ENCODE measurements at places on chromosomes 12 and 14.

DNA sequence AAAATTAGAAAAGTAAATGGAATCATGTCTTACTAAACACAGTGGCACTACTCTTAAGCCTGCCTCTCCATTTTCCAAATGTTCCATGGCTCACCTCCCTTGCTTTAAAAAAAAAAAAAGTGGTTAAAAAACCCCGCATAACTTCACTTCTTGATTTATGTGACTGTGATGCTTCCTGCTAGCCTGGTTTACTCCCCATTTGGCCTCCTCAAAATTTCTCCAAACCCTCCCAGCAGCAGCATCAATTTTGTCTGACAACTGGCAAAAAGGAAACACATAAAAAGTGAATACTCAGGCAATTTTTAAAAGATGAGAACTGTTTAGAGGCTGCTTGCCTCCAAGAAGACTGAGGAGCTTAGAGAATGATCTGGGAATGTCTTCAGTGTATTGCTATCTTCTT lies 17.8 kb upstream of the EGLN3 start:
- no peak for DNase-seq

DNA sequence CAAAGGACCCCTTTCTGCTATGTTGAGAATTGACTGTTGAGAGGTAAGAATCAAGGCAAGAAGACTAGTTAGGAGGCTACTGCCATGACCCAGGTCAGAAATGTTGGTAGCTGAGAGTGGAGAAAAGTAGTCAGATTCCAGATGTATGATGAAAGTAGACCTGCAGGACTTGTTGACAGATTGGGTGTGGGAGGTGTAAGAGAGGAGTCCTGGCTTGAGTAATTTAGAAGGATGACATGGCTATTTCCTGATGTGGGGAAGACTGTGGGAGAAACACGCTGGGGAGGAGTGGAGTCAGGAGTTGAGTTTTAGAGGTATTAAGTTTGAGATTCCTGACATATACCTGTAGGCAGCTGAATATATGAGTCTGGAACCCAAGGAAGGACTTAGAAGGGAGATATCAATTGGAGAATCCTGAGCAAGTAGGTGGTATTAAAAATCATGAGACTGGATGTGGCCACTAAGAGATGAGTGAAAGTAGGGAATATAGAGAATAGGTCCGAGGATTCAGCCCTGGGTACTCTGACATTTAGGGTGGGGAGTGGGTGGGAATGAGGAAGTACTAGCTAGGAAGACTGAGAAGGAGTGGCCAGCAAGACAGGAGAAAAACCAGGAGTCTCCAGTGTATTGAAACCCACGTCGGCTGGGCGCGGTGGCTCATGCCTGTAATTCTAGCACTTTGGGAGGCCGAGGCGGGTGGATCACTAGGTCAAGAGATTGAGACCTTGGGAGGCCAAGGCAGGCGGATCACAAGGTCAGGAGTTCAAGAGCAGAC lies 12.6 kb upstream of the DDX47 start:
- DNase-seq = no peak

- DNase-seq = no peak
These were observed 67.3 kb upstream of the TMCC3 start for GRCh38 chr12:94717656-94718055.

DNA sequence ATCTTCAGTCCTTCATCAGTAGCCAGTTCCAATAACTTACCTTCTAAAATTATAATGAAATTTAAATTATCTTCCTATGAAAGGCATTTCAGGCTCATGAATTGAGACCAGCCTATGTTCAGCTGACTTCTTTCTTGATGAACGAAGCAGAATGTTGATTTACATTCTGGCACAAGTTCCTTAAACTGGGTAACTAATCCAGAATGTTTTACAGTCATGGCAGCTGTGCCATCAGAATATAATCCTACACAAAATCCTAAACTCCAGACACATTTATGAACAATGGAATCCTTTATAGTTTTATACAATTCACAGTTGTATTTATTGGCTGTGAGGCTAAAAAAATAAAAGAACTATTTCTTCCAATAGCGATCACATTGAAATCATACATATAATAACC lies 97.3 kb upstream of the CPM start:
- DNase-seq = no peak

- no peak for DNase-seq
These were observed 24.9 kb downstream of the FBRSL1 start for GRCh38 chr12:132514838-132515237.

- no peak for DNase-seq
These were observed 1.4 kb downstream of the ZFYVE1 start for GRCh38 chr14:73025544-73025943.

- DNase-seq = no peak
These were observed 296.9 kb downstream of the NUAK1 start for GRCh38 chr12:105841840-105842239.

- DNase-seq = no peak
These were observed 136.3 kb downstream of the SOX5 start for GRCh38 chr12:23813206-23813605.

- DNase-seq = no peak
These were observed 25.9 kb downstream of the CKB start for GRCh38 chr14:103496776-103497175.

GRCh38 chr12:65765436-65765813 lies 58.9 kb upstream of the HMGA2 start:
- no peak for DNase-seq

DNA sequence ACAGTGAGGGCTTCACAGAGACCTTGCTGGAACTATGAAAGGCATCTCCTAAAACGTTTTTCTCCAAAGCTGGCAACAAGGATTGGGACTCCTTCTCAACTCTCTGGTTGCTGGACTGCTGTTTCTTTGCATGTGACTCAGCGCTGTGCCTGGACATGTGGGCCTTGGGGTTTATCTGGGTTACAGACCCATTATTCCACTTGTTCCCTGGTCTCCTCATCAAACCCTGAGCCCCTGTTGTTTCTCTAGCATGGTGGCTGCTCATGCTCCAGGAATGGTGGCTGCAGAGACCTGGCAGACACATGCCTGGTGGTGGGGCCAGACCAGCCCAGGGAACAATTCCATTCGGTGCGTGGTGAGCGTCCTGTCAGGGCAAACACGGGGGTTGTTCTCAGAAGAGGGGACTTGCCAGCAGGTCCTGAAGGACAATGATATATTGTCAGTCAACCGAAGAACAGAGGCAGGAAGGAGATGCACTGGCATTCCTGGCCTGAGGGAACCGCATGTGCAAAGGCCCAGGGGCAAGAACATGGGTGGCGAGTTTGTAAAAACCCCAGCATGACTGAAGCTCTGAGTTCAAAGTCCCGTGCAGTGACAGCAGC lies 320.1 kb upstream of the RTL1 start:
- no peak for DNase-seq

DNA sequence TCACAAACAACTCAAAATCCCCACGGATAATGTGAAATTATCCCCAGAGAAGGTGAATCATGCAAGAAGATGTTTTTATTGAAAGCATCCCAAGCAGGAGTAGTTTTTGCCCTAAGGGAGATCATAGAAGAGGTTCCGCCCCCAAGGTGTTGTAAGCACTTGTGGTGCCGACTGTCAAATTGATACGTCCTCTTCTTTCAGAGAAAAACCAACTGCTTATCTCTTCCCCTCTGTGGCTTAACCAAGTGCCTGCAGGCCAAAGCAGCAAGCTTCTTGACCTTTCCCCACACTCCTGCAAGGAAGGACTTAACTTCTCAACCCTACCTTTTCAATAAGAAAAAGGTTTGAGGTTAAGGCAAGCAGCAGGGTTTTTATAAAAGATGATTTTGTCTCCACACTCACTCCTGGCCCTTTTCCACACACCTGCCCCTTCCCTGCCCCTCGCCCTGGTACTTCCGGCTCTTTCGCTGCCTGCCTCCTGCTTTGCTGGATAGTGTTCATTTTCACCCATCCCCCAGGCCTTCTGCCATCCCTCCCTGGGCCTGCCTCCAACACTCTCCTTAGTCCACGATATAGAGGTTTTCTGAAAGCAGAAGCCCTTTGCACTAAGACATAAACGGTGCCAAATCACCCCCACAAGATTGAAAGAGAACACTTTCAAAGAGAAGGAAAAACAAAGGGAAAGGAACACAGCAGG lies 114.5 kb downstream of the EGLN3 start:
- DNase-seq = no peak

GRCh38 chr12:124928095-124928911 lies 13.9 kb upstream of the UBC start:
- no peak for DNase-seq

- no peak for DNase-seq
These were observed 9.9 kb downstream of the SAV1 start for GRCh38 chr14:50658203-50658602.

DNA sequence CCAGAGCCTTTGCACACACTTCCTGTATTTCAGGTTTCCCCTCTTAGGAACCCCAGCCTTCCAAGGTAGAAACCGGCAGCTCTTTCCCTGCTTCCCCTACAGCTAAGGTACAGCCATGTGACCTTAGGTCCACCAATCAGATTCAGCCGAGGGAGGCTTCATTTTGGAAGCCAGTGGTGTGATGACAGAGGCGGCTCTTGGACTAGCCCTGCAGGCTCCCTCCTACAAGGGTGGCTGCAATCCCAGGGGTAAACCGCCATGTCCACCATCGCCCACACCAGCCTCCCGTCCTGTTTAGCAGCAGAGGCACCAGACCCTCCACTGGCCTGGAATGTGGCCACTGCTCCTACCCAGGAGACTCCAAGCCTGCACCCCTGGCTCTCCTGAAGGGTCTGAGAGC lies 65.6 kb downstream of the SERPINA3 start:
- DNase-seq = no peak

DNA sequence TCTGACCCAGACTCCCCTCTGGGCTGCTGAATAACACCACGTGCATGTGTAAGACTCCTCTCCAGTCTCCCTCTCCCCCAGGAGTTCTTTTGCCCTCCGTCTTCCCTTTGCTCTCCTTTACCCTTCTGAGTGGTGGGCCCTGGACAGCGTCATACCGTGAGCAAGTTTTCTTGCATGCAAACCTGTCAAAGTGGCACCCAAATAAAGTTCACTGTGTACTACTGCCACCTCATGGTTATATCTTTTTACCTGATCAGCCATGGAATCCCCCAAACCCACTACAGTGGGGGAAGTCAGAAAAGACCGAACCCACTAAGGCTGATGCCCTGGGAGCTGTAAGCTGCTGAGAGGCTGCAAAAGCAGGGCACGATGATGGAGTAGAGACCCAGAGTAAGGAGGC lies 131.1 kb upstream of the VRK1 start:
- DNase-seq = no peak

GRCh38 chr12:31740628-31741027 lies 11.8 kb upstream of the AMN1 start:
- no peak for DNase-seq

- DNase-seq = no peak
These were observed 134.9 kb downstream of the SLC5A8 start for GRCh38 chr12:101074940-101075680.

DNA sequence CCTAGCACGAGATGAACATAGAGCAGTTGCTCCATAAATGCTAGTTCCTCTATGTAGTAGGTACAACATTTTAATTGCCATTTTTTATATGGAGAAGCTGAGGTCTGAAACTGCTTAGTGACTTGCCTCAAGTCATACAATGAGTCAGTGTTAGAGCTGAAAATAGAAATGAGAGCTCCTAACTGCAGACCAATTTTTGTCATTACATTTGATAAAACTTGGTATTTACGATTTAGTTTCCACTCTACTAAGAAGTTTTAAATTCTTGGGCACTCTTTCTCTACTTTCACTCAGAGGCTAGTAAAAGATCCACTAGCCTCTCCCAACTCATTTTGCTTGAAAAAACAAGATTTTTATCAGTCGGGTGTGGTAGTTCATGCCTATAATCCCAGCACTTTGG lies 8.1 kb upstream of the TMED10 start:
- no peak for DNase-seq

GRCh38 chr12:79929065-79929464 lies 5.8 kb downstream of the PPP1R12A start:
- DNase-seq = no peak

DNA sequence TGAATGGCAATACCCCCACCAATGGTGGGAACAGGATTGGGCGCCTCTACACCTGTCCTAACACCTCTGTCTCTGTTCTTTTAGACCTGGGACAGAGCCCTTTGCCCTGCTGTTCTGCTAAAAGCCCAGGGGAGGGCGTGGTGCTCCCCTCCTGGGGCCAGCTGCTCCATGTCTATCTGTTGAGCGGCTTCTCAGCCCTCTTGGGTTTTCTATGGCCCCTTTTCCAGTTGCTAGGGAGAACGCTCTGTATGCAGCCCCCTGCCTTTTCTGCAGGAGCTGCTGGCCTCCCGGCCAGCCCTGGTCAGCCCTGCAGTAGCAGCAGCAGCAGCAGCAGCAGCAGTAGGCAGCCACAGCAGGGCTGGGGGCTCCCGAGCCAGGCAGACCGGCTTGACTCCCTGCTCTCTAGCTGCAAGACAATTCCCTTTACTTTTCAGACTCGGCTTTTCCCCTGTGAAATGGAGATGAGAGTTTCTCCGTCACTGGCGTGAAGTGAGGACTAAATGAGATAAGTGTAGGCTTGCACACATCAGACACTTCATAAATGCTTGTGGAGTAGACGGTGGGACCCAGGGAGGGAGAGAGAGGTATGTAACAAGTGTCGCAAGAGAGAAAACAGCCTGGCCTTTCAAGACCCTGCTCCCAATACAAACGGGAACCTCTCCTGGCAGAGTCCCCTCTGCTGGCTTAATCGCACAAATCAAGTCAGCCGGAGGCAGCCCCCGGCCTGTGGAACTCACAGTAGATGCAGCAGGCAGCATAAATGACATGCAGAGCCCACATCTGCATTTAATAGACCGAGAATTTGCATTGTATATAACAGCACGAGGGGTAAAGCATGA lies 1.0 kb downstream of the RTL1 start:
- DNase-seq = no peak

DNA sequence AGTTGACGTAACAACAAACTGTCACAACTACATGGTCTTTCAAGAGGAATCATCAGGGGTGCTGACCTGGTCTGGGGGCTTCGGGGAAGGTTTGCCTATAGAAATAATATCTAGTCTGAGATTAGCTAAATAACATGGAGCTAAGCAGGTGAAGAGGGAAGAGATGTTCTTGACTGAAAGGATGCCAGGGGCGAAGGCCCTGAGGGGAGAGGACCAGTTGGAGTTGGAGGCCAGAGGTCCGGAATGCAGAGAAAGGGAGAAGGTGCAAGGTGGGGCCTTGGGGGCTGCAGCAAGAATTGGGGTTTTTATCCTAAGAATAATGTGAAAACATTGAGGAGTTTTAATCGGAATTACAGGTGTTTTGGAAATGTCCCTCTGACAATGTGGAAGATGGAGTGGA lies 68.5 kb upstream of the RIC8B start:
- no peak for DNase-seq

DNA sequence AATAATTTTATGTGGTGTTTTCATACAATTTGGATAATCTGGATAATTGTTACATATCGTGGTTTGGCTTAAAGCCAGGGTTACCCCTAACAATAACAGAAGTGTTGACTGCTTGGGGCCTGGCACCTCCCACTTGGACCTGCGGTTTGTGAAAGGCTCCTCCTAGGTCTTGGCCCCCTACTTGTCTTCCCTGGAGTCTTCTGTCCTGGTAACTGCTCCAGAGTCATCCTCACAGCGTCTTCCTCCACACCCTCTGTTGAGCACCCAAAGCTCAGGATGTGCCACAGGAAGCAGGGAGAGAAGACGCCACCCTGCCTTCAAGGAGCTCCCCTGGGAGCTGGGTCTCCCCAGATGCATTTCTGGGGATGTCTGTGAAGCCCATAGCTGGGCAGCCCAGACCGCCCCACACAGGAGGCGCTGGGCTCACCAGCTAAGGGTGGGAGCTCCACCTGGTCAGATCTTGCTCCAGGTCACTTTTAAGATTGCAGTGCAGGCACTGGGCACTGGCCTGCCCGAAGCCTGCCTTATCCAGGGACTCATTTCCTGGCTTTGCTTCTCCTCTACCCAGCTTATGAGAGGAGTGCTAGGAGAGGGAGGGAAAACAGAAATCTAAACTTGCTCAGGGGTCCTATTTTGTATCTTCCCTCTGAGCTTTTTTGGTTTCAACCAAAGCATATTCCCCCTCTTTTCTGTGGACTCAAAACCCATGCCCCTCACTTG lies 98.2 kb downstream of the ZFP36L1 start:
- DNase-seq = no peak
